ENCODE measurements at places on chromosomes 16 and 17. TPM values are rescaled to one million over a fixed set of nuclear protein-coding genes. Genes with fewer than 3 reads are reported as not detected.

The TNFRSF17 gene
- 0.12 TPM for total RNA-seq

The ASB16 gene
- not detected for total RNA-seq

The NEUROD2 gene
- not detected for total RNA-seq

The RSAD1 gene
- total RNA-seq: 14.7 TPM

The ITGAX gene
- total RNA-seq: not detected

The TMEM100 gene
- total RNA-seq: 1.2 TPM

The GEMIN4 gene
- 9.5 TPM for total RNA-seq

The GPRC5C gene
- total RNA-seq: 9.7 TPM

The ZSCAN10 gene
- total RNA-seq: not detected

The FADS6 gene
- not detected for total RNA-seq

The CLDN6 gene
- total RNA-seq: not detected

The CHD9NB gene
- total RNA-seq: 3.5 TPM

The EIF3C gene
- 350 TPM for total RNA-seq
